Stimulated activated CD4-positive, alpha-beta T cell treated with anti-CD3 and anti-CD28 coated beads, Interleukin-1b, Interleukin-23, amount 100 ng/mL, for 1 hour (primary cell): ENCODE measurements at places on chromosomes 12 and 14.

DNA sequence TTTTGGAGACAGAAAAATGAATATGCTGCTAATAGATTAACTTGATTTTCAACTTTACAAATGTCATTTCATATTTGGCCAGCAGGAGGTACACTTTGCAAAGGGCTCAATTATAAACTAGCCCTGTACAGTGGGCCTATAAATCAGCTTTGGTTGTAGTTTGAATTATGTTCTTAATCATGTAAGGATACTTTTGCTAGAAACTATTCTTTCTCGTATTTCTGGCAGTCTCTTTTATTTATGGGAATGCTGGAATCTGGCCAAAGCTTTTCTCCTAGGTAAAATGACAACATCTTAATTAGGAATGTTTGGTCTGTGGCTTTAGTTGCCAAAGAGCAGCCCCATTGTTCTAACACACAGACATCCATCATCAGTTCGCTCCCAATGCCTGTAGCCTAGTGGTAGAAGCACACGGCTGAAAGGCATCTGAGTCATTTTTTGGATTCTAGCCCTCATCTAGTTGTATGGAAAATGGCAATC, 1322.3 kb upstream of the SEL1L start:
- no peak for DNase-seq

DNA sequence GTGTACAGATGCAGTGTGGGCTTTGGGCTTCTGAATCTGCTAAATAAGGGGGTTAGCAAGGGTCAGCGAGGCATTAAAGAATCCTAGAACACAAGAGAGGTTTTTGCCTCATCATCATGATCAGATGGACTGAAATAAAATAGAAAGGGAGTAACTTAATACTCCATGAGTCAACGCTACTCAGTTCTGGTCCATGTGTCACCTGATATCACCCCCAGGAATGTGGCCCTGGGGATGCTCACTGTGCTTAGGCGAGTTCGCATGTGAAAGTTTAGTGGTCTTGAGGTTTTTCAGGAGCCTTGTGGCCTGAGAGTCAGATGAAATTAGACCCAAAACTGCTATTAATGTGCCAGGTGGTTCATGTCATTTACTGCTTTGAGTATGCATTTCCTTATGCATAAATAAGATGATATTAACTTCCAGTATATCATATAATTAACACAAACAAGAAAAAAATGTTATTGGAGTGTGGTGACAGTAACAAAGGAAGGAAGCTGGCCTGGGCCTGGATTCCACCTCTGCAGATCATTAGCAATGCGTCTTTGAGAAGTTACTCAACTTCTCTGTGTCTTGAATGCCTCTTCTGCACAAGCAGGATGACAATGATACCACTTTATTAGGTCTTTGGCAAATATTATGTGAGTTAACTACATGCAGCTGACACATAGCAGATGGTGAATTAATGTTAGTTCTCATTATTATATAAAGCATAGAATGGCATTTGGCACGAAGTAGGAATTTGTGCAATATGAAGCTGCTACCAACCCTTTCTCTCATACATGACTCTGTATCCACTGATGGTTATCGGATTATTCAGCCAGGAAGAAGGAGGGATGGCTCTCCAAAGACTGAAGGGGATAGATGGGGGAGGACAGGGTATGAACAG, 1272.6 kb downstream of the AACS start:
- DNase-seq = no peak

- no peak for DNase-seq
These were observed 16.5 kb upstream of the RIMKLB start for GRCh38 chr12:8681129-8681884.

- DNase-seq = no peak
These were observed 144.7 kb downstream of the ADGRD1 start for GRCh38 chr12:131098178-131098981.

DNA sequence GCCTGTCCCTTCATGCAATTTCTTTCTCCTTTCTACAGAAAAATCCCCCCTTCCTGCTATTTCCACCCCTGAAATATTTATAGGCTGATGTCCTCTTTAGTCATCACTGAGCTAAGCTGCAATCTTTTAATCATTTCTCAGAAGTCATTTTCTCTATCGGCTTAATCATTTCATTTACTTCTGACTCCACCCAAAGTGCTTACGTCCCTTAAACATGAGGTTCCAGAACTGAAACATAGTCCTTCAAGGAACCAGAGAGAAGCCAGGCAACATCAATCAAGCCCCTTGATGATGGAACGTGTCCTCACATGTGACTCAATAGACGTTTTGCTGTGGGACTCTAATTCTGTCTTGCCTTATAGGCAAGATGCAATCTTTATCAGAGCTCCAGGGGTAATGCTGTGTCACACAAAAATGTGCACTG, 148.7 kb upstream of the KRR1 start:
- DNase-seq = no peak

- peak; percentile 77 for DNase-seq
These were observed 542 bp downstream of the SRSF5 start for GRCh38 chr14:69767369-69767999.

- no peak for DNase-seq
These were observed 253.6 kb downstream of the ZFP36L1 start for GRCh38 chr14:68539241-68539737.

GRCh38 chr12:6555018-6555691, 687 bp downstream of the IFFO1 start:
- DNase-seq = no peak

GRCh38 chr14:59344016-59344415, 121.2 kb downstream of the GPR135 start:
- no peak for DNase-seq

GRCh38 chr12:90991952-90992465, 12.8 kb downstream of the EPYC start:
- no peak for DNase-seq

GRCh38 chr14:92651758-92652406, 96.5 kb downstream of the LGMN start:
- no peak for DNase-seq

- no peak for DNase-seq
These were observed 1.1 kb downstream of the SYNJ2BP start for GRCh38 chr14:70415788-70416187.

DNA sequence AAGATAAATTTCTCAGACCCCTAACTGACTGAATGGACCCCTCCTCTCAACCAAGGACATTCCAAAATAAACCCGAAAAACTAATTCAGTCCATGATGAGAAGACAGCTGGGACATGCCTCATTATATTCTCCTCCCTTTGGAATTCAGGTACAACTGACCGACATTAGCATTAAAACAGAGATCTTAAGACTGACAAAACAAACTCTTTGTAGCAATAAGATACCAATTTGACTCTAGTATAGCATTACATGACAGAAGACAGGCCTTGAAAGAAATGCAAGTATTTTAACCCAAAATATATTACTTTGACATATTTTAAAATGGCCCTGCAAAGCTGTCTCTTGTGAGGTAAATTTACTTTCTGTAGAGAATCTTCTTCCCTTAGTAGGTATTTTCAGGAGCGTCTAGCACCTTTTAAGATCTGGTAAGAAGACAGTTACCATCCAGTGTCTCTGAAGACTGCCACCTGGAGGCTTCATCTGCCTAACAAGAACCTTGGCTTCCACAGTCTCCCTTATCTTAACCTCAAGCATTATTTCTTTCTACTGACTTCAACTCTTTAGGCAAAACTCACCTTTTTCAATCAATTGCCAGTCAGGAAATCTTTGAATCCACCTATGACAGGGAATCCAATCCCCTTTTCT, 957.5 kb downstream of the SLC6A15 start:
- no peak for DNase-seq

DNA sequence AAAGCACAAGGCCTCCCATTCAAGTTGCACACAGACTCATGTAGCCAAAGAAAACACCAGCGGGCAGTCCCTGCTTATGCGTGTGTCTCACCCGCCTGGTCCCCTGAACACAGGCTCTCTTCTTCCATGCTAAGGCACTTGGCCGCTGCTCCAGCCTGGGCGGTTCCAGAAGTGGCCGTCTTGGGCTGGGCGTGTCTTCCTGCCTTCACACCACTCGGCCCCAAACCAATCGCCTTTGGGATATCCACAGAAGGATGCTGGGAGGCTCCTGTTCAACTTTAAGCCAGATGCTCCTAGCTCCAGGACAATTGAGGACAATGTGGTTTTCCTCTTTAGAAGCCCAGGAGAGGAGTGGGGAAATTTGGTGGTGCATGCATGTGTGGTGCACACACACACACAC, 2.2 kb downstream of the SCARB1 start:
- DNase-seq = no peak

DNA sequence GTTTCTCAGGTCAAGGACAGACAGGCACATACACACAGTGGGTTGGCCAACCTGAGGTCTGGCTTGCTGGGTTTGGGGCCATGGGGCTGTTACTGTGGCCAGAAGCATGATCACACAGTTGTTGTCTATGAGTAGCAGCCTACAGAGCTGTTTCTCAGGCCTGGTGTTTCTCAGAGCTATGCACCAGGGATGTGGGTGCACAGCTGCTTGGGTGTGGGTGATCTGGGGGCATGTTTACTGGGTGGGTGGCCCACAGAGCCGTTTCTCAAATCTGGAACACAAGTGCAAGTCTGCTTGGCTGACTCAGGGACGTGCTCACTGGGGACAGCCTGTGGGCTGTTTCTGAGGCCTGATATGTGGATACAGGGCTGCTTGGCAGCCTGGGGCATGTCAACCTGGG, 23.1 kb upstream of the PALS1 start:
- no peak for DNase-seq

- DNase-seq = no peak
These were observed 527.7 kb downstream of the FUT8 start for GRCh38 chr14:65940056-65940735.

DNA sequence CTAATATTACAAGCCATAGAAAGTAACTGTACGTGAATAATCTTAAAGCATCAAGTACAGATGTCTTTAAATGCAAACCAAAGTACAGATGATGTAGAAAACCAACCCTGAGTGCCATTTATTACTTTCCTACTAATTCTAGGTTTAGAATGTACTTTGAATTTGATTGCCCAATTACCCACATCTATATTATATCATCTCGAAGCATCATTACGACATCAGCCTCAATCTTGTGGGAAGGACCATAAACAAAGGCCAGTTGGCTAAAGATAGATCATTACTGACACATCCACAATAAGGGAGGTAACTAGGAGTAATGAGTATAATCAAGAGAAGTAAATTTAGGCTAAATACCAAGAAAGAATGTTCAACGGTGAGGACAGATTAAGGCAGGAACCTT, 478.9 kb downstream of the BCAT1 start:
- no peak for DNase-seq

DNA sequence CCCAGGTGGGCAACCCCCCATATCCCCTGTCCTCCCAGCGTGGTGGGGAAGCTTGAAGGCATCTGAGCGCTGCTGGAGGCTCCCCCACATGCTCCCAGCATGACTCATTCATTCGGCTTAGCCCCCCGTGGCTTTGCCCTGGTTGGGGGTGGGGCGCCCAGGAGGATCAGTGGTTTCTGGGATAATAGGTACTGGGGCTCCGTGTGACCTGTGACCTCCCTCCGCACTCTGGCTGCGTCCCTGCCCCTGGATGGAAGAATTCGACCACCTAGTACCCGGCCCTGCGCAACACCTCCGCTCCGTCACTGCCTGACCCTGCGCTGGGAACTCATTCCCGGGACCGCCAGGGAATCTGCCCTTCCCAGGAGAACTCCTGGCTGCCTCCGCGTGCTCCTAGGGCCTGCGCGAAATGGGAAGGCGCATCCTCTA, 120.1 kb downstream of the AACS start:
- DNase-seq = no peak

- DNase-seq = no peak
These were observed 47.6 kb upstream of the PNMA1 start for GRCh38 chr14:73761618-73762355.

DNA sequence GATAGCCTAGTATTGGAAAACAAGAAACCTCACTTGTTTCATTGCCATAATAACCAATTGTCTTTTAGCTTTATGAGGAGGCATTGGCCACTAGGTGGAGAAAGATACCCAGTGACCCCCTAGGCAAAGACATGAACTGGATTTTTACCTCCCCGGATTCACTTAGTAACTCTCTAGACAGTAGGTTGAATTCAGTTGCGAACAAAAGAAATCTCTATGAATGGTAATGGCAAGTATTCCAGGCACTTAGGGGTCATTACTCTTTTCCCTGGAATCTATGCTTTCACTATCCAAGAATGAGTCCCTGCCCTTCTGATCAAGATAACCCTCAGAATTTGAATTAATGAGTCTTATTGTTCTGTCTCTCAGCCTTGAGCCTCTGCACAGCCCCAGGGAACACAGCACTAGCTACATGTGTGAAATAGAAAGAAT, 29.5 kb upstream of the RHOJ start:
- DNase-seq = no peak

- no peak for DNase-seq
These were observed 19.9 kb upstream of the KCNK10 start for GRCh38 chr14:88342980-88343379.

- no peak for DNase-seq
These were observed 10.4 kb downstream of the PAX9 start for GRCh38 chr14:36672095-36672494.

GRCh38 chr14:26935733-26936132, 337.9 kb upstream of the NOVA1 start:
- no peak for DNase-seq

DNA sequence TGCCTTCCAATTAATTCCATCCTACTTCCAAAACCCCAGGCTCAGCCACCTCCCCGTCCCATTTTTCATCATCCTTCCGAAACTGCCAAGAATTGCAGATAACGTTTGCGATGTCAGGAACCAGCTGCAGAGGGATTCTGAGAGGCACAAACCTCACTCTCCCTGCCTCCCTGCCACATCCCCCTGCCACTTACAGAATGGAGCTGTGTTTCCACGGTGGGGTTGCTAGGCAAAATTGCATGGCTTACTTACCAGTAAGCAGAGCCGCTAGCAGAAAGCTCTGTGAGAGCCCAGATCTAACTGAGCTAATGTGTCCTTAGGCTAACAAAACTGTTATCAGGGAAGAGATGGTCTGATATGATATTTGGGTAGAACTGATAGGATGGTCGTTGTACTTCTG, 127.4 kb downstream of the KCNK10 start:
- DNase-seq = no peak

GRCh38 chr12:98678236-98678945, 33.3 kb downstream of the APAF1 start:
- DNase-seq = no peak

DNA sequence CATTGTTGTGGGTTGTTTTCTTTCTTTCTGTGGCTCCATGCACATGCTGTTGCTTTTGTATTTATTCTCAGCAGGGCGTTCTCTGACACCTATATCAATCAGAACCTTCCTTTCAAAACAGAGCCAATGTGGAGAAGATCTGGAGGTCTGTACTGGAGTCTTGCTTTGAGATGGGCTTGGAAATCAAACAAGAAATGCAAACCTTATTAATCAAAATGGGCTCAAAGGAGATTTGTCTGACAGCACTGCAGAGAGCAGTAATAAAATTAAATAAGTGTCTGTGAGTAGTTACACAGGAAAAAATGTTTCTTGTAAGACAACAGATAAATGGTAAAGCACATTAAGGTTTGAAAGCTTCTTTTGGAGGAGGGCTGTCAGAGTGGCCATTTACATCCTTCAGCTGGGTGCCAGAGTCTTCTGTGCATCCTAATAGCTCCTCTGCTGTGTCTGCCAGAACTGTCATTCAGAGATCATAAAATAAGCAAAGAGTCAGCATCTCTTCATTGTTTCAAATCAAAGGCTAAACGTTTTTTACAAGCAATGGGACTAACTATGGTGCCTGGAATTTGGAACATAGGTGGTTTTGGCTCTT, 414.3 kb downstream of the NAV3 start:
- DNase-seq = no peak
